Stimulated activated CD4-positive, alpha-beta T cell treated with anti-CD3 and anti-CD28 coated beads, Interleukin-15, amount 100 ng/mL, for 24 hours (primary cell): ENCODE measurements at places on chromosomes 3 and 15.

- DNase-seq = no peak
Measured at GRCh38 chr3:134598763-134599545, 51.9 kb downstream of the KY start.

GRCh38 chr3:124395162-124395561 is 335.1 kb upstream of the UMPS start:
- DNase-seq = no peak

DNA sequence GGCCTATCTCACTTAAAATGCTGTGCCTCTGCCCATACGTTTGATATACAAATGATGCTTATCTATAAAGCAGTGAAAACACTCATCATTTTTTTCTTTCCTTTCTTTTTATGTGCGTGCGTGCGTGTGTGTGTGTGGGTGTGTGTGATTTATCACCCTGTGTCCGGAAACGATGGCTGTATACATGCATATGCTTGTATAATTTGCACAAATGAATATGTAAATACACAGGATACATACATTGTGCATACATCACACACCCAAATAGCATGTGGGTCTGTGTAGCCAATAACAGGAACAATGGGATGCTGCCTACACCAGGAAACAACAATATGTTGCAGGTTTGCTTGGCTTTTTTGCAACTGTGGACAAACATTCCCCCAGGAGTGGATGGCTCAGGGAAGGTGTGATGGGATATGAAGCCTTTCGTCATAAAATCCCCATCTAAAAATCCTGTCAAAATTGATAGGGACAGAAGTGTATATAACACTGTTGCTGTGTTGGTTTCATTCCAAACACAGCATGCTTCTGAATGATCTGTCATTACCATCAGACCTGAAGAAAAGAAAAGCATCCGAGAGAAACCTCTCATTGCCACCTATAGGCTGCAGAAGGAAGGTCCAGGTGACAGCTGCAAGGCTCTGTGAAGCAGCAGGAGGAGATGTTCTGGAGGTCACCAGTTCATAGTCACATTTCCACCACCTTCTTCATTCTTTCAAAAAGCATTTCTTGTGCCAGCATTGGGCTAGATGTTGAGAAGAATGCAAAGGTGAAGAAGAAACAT is 503.9 kb upstream of the NR2F2 start:
- no peak for DNase-seq

DNA sequence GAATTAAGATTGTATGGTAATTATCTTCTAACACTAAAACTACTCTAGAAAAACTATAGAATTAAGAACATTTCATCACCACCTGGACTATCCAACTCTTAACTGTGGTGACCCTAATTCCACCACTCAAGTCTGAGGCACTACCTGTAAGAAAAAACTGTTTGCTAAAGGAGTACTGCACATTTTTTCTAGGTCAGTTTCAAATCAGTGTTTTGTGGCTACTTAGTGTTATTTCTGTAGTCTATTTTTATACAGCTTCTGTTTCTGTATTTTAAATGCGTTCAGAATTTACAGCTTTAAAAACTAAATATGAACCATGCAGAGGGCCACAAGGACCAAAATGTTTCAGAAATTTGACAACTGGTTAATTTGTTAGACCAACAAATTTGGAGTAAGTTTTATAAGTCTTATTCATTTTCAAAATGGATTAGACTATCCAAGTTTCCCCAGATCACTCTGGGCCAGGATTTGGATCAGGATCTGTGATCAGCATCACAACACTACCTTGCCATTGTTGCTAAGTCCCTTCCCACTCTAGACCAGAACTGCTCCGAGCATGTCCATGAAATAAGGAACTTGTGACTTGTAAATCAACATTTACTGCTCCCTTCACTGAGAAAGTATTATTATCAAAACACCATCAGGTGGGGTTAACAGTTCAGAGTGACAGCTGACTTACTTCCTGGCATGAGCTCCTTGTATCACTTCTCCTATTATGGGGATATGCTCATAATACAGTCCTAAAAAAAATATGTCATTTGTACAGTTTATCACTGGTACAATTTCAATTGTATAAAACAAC is 8.6 kb downstream of the GLT8D1 start:
- no peak for DNase-seq

- no peak for DNase-seq
Measured at GRCh38 chr3:30292192-30292893, 314.1 kb upstream of the TGFBR2 start.

DNA sequence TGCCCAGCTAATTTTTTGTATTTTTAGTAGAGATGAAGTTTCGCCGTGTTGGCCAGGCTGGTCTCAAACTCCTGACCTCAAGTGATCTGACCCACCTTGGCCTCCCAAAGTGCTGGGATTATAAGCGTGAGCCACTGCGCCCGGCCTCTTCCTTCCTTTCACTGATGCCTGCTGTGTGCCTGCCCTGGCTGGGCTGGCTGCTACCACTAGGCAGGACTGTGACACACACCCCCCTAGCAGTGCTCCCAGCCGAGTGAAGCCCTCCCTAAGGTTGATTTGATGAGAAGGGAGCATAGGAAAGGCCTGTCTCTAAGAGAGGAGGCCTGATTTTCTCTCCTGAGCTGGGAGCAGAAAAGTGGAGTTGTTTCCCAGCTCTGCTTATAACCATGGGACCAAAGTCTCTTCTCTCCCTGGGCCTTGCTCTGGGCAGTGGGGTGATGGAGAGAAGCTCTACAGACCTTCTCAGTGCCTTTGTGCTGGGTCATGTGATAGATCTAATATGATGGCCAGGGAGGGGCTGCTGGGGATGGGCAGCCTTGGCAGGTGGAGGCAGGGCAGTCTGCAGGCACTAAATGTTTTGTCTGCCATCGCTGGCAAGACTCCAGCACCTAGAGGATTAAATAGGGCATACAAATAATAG is 20.1 kb upstream of the SFMBT1 start:
- DNase-seq = no peak
